ENCODE measurements at places on chromosomes 2 and 18.

- no peak for DNase-seq
These were observed 129.0 kb downstream of the LOXHD1 start for GRCh38 chr18:46528037-46528436.

- DNase-seq, result no peak
These were observed 100.7 kb downstream of the DGKD start for GRCh38 chr2:233455006-233455405.

- no peak for DNase-seq
These were observed 117.4 kb upstream of the SH3BP4 start for GRCh38 chr2:234834228-234834923.

- DNase-seq, result peak; percentile 40
These were observed 32.0 kb upstream of the SKOR2 start for GRCh38 chr18:47283476-47283875.

DNA sequence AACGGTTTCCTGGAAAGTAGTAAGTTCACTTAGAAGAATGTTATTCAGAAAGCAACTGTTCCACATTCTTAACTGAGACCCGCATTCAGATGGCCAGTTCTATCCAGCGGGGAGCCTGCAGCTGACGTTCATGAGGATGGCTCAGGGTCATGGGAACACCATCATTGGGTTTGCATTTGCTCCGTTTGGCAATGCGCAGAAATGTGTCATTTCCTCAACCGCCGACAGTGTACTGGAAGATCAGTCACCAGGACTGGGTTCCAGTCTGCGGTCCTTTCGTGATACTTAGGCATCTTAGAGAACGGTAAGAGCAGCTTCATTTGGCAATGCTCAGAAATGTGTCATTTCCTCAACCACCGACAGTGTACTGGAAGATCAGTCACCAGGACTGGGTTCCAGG is 104.0 kb downstream of the DNER start:
- DNase-seq, result no peak

DNA sequence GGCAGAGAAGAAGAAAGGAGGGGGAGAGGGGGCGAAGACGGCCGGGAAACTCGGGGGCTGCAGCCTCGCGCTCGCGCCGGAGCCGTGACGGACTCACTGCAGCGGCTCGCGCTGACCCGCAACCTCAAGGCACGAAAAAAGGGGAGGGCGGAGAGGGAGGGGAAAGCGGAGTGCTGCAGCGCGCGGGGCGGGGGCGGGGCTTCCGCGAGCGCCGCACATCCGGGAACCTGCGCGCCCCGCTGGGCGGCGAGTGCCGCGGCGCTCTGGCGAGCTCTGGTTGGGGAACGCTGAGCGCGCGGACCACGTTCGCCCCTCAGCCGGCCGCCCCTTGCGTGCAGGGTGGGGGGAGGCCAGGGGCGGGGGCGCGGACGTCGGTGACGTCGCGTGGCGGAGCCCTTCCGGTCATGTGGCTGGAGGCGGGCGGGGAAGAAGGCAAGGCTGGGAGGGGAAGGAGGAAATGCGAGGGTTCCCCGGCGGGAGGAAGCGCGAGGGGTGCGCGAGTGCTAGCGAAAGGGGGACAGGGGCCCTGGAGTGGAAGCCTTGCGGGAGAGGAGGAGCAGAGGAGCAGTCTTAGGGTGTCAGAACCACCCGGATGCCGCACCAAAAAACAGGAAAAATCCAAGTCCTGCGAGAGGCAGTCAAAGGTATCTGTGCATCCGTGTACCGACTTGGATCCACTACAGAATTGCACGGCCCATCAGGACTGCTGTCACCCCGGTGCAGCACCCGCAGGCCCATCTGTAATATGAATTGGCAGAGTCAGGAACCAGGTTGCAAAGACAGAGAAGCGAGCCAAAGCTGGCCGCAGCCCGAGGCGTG is at the start of gene PPP3R1:
PPP3R1 (minus strand) TSS at position 133 of the 819 bp plus-strand sequence. CDS start 405 bp downstream, outside the sequence.
- DNase-seq, result peak; percentile 97

GRCh38 chr2:205699515-205700289 is 17.4 kb downstream of the NRP2 start:
- DNase-seq, result no peak

DNA sequence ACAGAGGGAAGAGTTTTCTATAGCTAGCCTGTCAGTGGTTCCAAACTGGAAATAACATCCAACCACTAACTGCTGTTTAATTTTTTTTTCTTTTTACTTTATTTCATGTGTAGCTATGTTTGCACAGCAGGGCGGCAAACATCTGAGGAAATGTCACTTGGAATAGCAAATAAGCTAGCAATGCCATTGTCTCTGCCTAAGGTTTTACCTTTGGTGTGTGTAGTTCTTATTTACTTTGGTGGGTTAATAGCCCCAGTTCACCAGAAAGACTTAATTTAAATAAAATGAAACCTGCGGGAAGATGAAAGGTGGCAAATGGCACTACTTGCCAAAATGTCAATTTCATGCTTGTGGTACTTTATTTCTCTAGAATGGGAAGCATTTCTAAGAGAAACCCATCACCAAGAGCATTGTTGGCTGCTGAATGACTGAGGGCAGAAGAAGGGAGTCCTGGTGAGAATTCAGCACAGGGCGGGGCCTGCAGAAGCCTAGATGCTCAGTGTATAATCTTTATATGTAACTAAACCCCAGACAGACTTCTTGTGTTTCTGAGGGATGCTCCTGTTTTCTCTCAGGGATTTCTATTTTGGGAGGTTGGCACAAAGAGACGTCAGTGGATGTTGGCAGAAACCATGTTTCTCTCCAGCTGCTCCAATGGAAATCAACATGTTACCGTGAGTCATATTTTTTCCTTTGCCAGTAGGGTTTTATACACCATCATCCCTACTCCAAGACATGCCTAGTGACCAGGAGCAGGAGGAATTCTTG is 300.4 kb upstream of the NT5C1B start:
- no peak for DNase-seq

- no peak for DNase-seq
These were observed 11.6 kb downstream of the TYMS start for GRCh38 chr18:669077-669476.

GRCh38 chr2:177010861-177011260 is 201.7 kb upstream of the HNRNPA3 start:
- DNase-seq, result no peak

DNA sequence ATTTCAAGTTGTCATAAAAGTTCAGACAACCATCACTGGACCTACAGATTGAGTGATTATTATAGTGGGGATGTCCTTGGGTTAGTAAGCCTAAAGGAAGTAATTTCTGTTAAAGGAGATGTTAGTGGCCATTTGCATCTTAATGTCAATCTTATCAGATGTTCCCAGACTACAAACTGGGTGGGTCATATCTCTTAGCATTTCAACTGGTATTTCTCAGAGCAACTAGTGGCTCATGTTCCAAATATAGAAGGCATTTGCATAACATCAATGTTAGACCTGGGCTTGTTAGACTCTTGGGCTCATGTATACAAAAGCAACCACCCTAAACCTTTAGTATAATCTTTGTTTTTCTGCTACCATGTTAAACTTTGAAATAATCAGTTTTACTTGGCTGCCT is 17.9 kb downstream of the PLEKHA3 start:
- no peak for DNase-seq

DNA sequence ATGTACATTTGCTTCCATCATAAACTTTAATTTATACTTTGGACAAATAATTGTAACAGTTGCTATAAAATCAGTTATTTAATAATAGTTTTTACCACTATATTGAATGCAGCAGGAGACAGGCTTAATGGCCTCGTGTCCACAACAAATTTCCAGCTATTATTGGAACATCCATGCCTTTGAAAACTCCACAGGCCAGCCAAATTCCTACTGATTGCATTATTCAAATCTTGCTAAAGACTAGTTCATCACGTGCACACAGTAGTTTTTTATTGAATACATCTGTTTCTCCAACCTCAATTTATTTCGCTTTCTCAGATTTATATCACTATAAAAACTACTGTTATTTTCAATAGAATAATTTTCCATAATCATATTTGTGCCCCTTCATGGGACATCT is 18.4 kb upstream of the PTPRM start:
- no peak for DNase-seq

DNA sequence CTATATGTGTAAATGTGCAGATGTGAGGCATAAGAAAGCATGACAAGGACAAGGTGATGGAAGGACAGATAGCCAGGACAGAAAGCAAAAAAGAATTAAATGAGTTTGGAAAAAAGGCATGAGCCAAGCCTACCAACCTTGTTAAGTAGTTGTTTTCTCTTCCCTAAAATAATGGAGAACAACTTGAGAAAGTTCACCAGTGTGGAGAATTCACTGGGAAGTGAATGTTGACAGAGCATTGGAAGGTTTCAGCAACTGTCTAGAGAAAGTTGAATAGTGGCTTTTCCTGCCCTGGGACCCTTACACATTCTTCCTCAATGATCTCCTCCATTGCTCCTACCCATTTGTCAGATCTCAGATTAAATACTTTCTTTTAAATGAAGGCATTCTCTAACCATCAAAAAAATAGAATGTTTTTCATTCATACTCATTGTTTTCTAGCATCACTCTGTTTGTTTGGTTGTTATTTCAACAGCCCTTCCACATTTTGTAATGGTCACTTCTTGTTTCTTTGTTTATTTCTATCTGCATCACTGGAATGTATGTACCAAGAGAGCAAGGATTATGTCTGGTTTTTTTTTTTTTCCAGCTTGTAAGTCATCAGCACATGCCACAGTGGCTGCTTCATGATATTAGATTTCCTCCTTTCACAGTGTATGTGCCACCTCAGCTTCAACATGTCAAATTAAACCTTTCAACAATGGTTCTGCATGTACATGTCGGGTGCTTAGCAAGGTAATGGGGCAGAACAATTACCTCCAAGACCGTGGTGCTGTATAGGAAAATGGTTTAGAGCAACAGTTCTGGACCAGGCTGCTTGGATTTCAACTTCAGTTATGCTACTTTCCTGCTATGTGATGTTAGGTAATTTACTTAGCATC is 586.0 kb upstream of the VRK2 start:
- no peak for DNase-seq

DNA sequence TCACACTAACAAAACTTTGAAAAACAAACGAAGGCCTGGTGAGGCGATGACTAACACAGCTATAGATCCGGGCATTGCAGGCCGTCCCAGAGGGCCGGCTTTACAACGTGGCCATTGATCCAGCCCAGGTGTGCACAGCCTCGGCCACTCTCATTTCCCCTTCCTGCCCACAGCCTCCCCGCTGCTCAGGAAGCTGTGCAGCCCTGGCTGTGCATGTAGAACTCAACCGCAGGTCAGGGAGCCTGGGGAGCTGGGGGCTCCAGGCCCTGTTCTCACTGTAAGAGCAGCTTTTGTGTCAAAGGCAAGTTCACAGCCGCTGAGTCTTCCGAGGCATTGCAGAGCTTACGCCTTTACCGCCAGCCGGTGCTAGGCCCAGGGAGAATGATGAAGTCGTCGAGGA is 87.2 kb downstream of the LONRF2 start:
- no peak for DNase-seq

GRCh38 chr18:21257386-21257785 is 15.4 kb downstream of the GREB1L start:
- DNase-seq, result peak; percentile 30

Data from ACHN (cell line).